ENCODE measurements at places on chromosomes 13 and 19. TPM values are rescaled to one million over a fixed set of nuclear protein-coding genes. Genes with fewer than 3 reads are reported as not detected.

PLIN5 gene
- 2.2 TPM for total RNA-seq

DNA sequence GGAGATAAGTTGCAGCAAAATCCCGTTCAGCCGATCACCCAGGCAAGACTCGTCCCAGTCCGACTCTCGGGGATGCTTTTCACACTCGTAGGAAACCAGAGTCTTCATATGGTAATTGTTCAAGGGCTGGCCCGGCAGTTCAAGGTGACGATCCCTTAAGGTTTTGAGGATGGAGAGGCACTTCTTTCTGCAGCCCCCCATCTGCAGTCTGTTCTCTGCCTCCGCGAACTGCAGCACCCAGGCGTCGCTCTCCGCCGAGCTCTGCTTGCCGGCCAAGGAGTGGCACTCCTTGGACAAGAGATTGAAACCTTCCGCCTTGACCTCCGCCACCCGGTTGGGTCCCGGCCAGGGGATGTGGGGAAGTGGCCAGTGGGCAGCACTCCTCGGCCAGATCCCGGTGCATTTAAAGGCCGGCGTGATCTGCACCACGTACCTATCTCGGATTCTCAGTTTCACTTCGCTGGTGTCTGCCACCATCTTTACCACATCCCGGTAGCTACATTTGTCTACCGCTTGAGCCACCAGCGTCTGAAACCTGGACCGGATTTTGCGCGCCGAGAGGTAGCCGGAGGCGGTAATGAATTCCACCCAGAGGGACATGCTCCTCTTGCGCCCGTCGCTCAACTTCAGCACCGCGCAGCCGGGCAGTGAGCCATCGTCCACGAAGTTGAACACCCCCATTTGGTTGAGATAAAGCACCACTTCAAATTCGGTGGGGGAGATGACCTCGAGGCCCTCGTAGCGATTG, 1.1 kb downstream of the MAB21L1 start:
- DNase-seq: no peak

- DNase-seq: no peak
Observed at GRCh38 chr19:40445780-40446262, 1.7 kb upstream of the SERTAD3 start.

DNA sequence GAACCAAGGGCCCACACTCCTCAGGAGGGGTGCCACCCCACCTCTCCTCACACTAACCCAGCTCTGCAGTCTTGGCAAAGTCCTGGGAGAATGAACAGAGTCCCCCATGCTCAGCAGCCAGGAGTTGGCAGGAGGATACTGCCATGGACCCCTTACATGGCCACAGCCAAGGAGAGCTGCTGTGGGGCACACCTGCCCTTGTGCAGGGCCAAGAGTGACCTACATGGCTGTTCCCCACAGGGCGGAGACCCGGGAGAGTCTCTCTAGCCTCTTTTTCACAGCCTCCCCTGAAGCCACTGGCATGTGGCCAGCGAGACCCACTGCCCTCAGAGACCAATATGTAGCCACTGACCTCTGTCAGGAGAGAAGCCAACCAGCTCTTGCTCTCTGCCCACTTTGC, 45.9 kb upstream of the VSTM2B start:
- no peak for DNase-seq

DNA sequence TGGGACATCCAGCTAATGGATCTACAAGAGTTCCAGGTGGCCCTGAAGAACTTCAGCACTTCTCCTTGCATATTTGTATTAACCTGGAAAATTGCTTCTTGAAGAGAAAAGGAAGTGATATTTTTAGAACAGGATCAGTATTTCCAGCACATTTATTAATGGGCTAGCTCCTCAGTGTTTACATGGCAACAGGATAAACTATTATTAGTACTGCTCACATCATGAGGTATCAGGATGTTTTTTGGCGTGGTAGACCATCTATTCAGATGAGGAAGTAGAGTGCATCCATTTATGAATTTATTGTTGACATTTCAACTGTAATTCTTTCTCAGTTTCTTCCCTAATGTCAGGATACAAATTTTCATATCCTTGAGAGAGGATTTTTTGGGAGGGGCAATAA, 144.4 kb downstream of the KCNRG start:
- no peak for DNase-seq

GRCh38 chr19:14512406-14512961, 5.7 kb downstream of the DNAJB1 start:
- no peak for DNase-seq
